ACHN (cell line): ENCODE measurements at places on chromosomes 5 and 9.

- no peak for DNase-seq
These were observed 18.6 kb downstream of the PAPPA start for GRCh38 chr9:116172216-116172615.

GRCh38 chr9:114271556-114272510 lies 51.1 kb upstream of the ORM1 start:
- DNase-seq, result peak; percentile 63

DNA sequence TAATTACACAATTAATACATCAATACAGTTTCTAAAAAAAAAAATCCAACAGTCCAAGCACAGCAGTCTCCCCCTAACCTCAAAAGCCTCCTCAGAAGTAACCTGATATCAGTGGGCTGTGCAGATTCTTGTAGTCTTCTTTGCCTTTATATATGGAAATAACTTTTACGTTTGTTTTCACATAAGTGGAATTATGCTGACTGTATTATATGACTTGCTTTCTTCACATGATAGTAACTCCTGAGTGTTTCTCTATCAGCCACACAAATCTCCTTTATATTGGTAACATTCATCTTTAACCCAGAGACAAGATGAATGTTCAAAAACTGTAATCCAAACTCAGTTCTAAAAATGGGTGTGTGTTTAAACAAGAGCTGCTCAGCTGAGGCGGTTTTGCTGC lies 71.9 kb upstream of the FANCC start:
- DNase-seq, result no peak

DNA sequence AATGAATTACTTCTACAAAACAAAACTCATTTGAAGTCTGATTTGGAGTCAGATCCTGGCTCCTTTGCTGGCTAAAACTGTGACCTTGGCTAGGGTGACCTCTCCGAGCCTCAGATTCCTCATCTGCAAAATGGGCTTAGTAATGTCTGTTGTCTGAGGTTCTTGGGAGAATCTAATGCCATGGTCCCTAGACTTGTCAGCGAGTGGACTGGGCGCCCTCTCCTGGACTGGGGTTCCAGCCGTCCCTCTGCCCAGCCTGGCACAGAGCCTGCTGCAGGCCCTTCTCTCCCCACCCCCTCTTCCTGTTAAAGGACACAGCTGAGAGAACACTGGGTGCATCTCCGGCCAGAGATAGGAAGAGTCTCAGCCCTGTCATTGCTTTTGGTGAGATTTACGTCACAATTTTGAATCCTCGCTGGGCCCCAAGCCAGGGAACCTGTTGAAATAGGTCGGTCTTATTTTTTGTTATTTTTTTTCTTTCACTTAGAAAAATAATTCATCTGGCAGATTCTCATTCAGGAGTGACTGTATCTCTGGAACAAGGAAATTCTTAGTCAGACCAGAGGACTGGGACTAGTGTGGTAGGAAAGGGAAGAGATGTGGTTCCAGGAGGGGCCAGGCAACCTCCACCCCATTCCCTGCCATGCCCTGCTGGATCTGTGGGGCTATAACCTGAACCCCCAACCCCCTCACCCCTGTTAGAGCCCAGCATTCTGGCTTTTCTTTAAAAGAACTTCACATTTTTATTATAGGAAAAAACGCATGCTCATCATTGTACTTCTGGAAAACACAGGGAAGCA lies 48.2 kb upstream of the RPL26L1 start:
- peak; percentile 88 for DNase-seq

GRCh38 chr5:146073239-146073900 lies 32.0 kb downstream of the PLAC8L1 start:
- no peak for DNase-seq

DNA sequence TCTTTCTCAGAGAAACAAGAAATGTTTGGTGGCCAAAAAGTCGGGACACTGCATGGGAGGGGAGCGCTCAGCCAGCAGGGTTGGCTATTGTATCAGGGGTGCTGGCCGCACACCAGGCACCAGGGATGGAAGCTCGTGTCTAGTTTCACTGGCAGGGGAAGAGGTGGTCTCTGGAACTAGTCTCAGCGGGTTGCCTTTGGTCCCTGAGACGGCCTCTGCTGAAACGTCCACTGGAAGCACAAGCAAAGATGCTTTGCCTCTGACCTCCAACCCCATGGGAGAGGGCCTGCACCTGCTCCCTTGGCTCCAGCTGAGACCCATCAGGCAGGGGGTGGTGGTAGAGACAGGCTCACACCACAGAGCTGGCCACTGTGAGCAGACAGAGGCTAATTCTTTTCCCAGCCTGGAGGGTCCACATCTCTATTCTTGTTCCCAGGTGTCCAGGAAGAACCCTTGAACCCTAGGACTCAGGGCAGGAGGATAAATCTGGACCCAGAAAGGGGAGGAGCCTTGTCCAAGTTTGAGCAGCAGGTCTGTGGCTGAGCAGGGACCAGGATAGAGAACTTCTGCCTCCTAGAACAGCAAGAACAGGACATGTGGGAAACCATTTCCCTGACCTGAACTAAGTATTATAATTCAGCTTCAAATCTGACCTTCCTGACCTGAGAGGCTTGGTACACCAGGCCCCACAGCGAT lies 102.6 kb downstream of the RGS3 start:
- no peak for DNase-seq

DNA sequence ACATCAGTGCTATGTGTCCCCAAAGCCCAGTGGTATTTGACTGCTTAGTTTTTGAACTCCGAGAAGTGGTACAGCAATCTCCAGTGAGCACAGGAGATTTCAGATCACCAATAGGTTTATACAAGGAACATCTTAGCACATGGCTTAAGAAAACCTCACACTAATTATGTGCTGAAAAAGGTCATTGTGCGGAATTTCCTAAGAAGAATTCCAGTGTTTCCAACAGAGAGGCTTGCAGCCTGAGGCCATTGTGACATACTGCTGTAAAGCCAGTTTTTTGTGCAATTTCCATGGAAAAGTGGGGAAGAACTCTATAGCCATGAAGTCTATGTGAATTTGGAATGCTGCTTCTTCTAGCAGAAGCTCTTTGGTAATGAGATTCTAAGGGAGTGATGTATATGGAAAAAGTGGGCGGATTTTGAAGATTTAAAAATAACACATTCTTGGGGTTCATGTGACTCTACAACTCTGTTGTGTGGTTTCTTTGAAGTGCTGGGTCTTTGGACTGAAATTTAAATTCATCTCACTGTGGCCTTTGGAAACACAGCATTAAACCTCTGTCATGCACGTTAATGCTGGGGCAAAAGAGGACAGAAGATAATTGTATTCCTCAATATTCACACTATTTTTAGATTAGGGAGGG lies 110.5 kb upstream of the CD180 start:
- DNase-seq, result no peak

DNA sequence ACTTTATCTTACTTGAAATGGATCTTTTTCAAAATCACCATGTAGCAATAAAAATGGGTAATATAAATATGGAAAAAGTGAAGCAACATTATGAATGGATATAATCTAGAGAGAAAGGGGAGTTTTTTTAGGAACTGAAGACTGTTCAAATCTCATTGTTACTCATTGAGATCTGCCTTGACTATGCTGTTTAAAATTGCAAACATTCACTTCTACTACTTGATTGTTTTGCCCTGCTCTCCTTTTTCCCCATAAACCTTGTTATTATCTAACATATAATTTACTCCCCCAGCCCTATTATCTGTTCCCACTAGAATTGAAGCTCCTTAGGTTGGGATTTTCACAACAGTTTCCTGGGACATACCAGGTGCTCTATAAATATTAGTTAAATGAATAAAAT lies 22.0 kb downstream of the PAM start:
- DNase-seq, result no peak

- DNase-seq, result no peak
These were observed 296.1 kb downstream of the TAF11L14 start for GRCh38 chr5:17930346-17930745.

GRCh38 chr5:73812962-73813588 lies 187.1 kb downstream of the ARHGEF28 start:
- DNase-seq, result peak; percentile 97

- no peak for DNase-seq
These were observed 2.6 kb downstream of the PDLIM4 start for GRCh38 chr5:132260051-132260450.

- DNase-seq, result no peak
These were observed 5.3 kb downstream of the C1QTNF3 start for GRCh38 chr5:34037726-34038125.

- DNase-seq, result no peak
These were observed 251.8 kb upstream of the RASA1 start for GRCh38 chr5:87015901-87016300.

- no peak for DNase-seq
These were observed 68.8 kb upstream of the ICE1 start for GRCh38 chr5:5353681-5354080.

GRCh38 chr9:129595903-129596540 lies 24.9 kb downstream of the C9orf50 start:
- DNase-seq, result no peak

- DNase-seq, result peak; percentile 53
These were observed 69.5 kb upstream of the ANXA1 start for GRCh38 chr9:73081979-73082657.

DNA sequence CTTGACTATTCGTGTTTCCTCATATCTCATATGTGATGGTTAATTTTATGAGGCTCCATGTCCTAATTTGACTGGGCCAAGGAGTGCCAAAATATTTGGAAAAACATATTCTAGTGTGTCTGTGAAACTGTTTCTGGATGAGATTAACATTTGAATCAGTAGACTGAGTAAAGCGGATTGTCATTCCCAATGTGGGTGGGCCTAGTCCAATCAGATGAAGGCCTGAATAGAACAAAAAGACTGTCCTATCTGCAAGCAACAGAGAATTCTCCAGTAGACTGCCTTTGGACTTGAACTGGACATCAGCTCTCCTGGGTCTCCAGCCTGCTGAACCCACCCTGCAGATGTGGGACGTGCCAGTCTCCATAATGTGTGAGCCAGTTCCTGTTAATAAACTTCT lies 13.5 kb upstream of the SLCO4C1 start:
- DNase-seq, result no peak

DNA sequence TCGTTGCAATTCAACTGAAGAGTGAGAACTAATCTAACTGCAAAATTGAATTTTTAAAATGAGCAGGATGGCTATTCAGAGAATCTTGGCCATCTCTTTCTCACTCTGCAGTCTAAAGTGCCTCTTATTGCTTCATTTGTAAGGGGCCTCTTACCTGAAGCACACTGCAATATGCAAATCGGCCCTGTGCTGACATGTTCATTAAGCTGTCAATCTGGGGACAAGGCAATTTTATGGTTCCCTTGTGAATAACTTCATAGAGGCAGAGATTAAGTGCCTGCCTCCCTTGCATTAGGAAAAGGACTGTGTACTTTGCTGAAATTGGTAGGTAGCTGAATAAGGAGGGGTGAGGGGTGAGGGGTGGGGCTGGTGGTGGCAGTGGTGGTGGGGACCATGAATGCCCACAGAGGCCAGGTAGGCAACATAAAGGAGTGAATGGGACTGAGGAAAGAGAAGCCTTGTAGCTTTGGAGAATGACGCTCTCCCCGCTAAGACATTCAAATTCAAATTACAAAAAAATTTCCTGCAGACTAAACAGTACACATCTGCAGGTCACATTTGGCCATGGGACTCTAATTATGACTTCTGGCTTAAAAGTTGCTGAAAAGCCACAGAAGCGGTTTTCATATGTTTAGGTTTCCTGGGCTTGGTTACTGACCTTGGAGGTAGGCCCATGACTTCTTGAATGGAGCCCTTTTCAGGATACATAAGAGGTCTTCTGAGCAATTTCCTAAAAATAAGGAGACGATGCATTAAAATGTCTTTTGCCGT lies 25.0 kb downstream of the TNFSF8 start:
- DNase-seq, result no peak

- DNase-seq, result no peak
These were observed 201.2 kb upstream of the MPDZ start for GRCh38 chr9:13480693-13481092.

GRCh38 chr5:59569608-59570334 lies 323.8 kb downstream of the PDE4D start:
- no peak for DNase-seq

DNA sequence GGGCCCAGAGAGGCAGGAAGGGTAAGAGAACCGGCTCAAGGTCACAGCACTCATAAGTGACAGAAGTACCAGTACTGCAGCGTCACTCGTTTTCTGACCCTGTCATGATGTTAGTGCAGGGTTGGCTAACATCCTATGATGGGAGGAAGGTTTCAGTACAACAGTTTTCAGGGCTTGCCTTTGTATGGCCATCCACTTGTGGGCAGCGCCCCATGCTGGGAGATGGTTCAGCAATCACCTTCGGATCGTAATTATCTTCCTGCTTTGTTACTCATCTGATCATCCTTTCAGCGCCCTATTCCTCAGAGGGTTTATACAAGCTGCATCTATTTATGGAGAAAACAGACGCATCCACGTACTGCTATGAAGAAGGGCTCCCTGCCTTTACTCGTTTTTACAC lies 2.4 kb downstream of the MAP1B start:
- no peak for DNase-seq

DNA sequence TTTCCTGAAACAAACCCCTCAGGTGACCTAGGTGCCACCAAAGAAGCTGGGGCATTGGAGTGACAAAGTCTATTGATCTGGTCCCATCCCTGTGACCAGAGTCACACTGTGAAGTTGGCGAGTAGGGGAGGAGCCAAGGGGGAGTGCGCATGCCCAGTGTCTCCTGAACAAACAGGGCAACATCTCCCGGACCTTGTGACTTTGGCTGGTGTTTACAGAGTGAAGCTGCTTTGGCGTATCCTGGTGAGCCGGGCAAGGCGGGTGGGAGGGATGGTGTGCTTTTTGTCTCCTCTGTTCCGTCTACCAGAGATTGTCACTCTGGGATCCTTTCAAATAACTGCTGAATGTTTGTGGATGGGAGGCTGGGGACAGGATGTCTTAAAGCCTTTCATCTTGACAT lies 204.5 kb downstream of the HSPA4 start:
- DNase-seq, result no peak

DNA sequence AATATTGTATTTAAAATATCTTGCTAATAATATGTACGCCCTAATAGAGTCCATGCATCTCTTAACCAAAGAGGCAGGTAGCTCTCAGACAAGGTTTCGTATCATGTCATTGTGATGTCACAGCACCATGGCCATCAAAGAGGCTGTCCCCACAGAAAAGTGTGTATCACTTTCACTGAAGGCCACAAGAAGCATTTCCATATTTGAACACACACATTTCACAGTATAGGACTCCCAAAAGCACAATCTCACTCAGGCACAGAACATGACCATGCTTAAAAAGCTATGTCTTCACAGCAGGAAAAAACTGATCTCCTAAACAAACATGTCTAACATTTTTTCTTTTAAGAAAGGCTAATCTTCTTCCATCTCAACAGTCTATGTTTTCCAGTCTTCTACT lies 133.8 kb downstream of the DENND1A start:
- DNase-seq, result no peak

DNA sequence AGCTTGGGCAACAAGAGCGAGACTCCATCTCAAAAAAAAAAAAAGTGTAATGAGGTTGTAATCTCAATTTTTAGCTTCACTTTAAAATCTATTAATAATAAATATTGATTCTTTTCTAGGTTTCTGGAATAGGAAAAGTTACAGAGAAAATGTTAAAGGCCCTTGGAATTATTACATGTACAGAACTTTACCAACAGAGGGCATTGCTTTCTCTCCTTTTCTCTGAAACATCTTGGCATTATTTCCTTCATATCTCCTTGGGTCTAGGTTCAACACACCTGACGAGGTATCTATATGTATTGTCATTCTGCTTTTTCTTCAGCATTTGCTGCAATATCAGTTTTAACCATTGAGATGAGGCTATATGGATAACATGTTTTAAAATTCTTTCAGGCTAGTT lies 26.6 kb upstream of the ANKDD1B start:
- DNase-seq, result peak; percentile 13
